ENCODE measurements at places on chromosomes 16 and 17.
A peak's percentile ranks its signal among the peaks of the same experiment; 100 is the strongest.

DNA sequence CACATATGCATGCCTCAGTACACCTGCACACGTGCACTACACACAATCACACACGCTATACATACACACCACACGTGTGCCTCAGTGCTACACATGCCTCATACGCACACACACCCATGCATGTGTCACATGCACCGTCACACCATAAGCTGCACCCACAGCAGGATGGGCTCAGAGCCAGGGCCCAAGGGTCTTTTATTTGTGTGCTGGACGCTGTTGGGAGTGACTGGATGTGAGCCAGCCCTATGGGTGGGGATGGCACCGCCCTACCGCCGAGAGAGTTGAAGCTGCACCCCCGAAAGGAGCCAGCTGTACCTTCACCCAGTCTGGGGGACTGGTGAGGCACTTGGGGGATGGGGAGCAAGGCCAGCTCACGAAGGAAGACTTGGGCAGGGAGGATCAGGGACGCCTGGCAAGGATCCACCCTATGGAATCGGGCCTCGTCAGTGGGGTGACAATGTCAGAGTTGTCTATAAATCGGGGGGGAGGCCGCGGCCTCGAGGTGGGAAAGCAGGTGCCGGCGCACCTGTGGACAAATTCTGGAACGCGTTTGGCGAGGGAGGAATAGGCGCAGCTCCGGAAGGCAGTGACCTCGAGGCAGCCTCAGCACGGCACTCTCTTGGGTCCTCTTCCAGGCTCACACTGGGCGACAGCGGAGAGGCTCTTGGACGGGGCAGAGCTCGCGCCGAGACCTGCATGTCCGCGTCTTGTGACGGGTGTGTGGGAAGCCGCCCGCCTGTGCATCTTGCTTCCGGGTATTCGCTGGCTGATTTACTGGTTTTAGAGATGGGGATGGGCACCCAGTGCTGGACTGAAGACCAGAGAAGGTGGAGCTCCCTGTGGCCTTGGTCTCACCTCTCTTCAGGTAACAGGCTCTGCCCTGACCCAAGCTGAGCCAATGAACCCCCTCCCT is 7.3 kb downstream of the RGS11 start:
- no peak for DNase-seq

GRCh38 chr16:11597235-11598095 is 10.7 kb upstream of the LITAF start:
- peak; percentile 51 for DNase-seq

GRCh38 chr17:44350733-44351226 is 5.7 kb downstream of the GRN start:
- DNase-seq: peak; percentile 59

- DNase-seq: peak; percentile 35
Observed at GRCh38 chr16:11877374-11877773, 26.0 kb upstream of the RSL1D1 start.

DNA sequence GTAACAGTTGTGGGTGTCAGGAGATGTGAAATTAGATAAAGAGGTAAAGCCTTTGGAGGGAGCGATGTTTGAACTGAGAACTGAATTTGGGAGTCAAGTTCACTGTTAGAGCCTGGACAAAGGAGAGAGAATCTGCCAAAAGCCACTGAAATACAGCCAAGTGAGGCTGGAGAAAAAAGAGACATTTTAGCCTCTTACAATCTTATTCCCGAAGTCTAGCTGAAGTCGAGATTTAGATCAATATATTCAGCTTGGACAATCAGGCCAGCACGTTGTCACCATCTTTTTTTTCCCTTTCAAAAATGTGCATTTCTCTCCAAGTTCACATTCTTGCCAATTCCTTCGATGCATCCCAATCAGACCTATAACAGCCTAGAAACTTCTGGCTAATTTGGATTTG is 312.2 kb downstream of the RBFOX1 start:
- DNase-seq: no peak

- DNase-seq: no peak
Observed at GRCh38 chr16:85935391-85935973, 36.5 kb downstream of the IRF8 start.

- no peak for DNase-seq
Observed at GRCh38 chr16:11562411-11562810, 24.3 kb downstream of the LITAF start.

GRCh38 chr17:28540231-28540630 is 12.2 kb downstream of the UNC119 start:
- DNase-seq: no peak

DNA sequence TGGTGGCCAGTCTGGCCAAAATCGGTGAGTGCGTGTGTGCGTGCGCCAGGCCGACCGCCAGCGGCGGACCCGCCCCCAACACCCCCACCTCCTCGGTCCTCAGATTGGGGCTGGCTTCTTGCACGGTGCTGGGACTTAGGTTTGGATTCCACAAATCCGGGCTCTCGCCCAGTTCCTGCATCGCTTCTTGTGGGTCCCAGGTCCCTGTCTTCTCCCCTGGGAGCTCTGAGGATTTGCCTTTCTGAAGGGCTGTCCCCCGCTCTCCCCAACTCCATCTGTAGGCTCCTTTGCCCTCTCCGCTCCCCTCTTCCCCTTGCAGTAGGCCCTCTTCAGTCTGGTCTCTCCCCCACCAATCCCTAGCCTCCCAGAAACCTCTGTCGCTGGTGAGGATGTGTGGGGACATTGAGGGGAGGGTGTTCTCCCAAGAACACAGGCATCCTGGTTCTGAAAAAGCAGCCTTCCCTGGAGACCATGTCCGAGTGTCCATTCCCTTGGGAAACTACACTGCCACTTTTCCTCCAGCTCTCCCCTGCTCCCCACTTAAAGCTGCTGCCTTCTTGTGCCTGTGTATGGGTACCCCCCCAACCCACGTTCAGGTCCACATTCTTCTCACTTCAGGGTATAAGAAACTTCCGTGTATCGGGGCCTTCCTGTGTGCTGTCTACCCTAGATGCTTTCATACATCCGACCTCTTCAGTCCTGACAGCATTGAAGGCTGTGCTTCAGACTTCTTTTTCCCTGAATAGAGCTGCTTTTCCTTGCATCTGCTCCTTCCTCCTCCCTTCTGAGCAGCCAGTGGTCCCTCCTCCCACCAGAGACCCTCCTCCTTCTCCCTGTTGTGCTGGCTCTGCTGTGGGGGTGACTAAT is 632 bp downstream of the SLC9A5 start:
- peak; percentile 30 for DNase-seq

- peak; percentile 89 for DNase-seq
Observed at GRCh38 chr16:970766-971581, at the start of gene LMF1. LMF1 (minus strand) TSS chr16:970984; CDS start chr16:970980, 4 bp downstream.

DNA sequence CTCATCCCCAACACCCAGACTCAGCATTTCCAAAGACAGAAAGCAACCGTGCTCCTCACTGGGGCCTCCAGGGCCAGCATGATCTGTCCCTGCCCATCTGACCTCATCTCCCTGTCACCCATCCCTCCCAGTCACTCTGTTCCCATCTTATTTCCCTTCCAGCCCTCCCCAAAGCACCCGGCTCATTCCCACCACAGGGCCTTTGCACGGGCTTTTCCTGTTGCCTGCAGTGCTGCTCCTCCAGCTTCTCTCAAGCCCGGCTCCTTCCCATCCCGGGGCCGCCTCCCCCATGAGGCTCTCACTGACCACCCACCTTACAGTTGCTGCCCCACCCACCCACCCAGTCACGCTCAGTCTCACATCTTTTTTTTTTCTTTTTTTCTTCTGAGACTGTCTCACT is 54.8 kb downstream of the RMI2 start:
- DNase-seq: no peak

- peak; percentile 70 for DNase-seq
Observed at GRCh38 chr16:86882586-86883280, 304.4 kb downstream of the FOXL1 start.

DNA sequence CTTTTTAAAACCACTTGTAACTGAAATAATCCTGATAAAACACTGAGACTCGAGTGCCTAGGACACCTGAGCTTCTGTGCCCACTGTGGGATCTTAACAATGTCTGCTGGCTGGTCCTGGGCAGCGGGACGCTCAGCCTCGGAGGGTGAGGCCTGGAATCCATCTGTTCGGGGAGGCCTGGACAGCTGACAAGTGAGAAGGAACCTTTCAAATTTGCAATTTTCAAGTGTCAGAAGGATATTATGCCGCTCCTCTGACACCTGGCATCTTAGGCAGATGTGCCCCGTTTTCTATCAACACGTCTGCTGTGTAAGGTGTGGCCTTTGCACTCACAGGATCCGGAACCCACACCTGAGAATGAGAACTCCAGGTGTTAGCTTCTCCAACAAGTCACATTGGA is 33.1 kb upstream of the C16orf78 start:
- DNase-seq: no peak

- DNase-seq: peak; percentile 59
Observed at GRCh38 chr16:56506941-56507340, 12.9 kb downstream of the BBS2 start.

- no peak for DNase-seq
Observed at GRCh38 chr16:24829153-24829552, 16.6 kb upstream of the SLC5A11 start.
